NB4 (cell line): ENCODE measurements at places on chromosomes 5 and 9.

DNA sequence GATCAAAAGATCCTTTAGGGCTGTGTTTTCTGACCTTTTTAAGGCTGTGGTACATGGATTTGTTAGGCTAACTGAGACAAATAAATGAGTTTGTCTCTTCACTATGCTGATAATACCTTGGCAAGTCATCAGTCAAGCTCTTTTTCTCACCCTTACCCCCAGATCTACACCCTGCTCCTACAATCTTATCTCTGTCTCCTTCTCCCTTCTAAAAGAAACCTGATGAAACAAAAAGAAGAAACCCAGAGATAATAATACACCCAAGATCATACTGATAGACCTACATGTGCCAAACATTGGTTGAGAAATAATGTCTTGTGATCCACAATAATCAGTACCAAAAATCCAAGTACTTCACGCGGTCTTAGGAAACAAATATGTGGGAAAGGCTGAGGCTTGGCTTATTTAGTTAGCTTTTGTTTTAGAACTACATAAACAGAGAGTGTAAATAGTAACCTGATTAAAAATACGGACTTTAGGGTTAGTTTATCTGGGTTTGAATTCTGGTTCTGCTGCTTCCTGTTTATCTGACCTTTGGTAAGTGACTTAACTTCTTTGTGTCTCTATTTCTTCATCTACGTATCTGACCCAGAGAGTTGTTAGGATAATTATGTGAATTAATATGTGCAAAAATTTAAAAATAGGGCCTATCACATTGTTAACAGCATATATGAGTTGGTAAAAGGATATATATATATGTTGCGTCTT, 24.8 kb upstream of the PDCD1LG2 start:
- no peak for DNase-seq

DNA sequence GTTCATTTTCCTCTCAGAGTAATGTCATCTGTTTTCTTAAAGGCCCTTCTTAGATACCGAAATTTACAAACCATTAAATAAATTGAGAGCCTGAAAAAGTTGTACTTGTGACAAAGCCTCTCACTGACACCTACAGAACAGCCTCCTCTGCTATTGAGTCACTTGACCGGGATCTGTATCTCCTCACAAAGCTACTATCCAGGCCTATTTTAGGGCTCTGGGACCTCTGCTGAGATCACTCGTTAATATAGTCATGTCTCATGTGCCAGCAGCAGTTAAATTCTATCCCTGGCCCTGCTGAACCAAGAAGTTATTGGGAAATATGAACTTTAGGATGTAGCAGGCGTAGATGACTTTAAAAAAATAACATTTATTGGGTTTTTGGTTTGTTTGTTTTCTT, 31.1 kb downstream of the FBXO38 start:
- DNase-seq = no peak

- DNase-seq = no peak
Measured at GRCh38 chr5:88813805-88814575, 69.0 kb downstream of the MEF2C start.

DNA sequence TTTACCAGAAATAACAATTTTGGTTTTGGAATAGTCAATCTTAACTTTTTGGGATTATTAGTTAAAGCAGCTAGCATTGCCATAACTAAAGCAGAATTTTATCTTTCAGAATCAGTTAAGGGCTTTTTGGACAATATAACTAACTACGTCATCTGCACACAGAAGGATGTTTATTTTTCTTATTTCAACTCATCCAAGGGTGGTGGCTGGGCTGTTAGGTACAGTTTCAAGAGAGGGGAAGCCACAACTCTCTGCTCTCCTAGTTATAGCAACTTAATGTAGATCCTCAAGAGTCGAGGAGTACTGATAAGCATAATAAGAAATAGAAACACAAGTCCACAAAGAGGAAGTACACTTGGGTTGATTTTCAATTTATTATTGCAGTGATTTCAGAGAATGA, 65.6 kb downstream of the ANKRD55 start:
- DNase-seq = no peak

GRCh38 chr5:59517926-59518585, 375.5 kb downstream of the PDE4D start:
- no peak for DNase-seq

- DNase-seq = no peak
Measured at GRCh38 chr5:172211676-172212075, 17.7 kb downstream of the EFCAB9 start.

DNA sequence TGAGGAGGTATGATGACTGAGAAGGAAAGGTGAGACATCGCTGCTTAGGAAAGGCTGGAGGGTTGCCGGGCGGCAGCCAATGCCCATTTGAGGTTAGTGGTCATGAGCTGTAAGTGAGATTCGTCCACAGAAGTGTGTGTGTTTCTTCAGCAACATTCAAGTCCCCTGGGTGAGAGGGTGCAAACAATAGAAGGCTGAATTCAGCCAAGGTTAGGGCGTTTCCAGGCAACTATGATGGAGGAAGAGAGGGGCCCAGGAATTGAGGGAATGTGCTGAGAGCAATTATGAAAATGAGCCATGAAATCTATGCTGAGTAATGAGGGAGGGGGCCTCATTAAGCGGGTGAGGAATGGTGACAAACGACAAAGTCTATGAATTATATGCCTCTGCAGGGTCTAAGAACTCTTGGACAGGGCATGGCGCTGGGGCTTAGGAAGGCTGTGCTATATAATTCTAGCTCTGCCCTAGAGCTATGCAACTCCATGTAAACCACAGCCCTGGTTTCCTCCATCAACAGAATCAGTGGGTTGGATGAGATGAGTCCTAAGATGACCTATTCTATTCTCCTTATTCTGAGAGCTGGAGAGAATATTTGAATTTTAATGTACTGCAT, 96.0 kb downstream of the SLIT3 start:
- DNase-seq = no peak

DNA sequence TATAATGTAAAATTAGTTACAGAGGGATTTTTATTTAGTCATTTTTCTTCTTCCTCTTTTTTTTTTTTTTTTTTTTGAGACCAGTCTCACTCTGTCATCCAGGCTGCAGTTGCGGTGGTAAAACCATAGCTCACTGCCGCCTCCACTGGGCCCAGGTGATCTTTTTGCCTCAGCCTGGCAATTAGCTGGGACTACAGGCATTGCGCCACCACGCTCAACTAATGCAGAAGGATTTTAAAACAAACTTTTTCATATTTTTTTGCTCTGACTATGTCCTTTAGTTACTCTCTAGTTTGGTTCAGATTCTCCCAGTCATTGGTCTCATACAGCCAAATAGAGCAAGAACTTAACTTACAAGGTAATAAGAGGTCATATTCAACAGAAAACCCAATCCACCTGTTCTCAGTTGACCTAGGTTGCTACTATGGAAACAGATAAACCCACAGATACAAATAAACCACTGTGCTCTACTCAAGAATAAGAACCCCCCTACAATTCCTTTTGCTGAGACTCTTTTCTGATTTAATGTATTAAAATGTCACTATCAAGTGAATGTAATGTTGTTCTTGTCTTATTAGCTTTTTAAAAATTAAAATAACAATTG, 50.1 kb upstream of the TTC39B start:
- peak; percentile 81 for DNase-seq

GRCh38 chr5:139723986-139724587, 71.5 kb upstream of the PSD2 start:
- DNase-seq = no peak

DNA sequence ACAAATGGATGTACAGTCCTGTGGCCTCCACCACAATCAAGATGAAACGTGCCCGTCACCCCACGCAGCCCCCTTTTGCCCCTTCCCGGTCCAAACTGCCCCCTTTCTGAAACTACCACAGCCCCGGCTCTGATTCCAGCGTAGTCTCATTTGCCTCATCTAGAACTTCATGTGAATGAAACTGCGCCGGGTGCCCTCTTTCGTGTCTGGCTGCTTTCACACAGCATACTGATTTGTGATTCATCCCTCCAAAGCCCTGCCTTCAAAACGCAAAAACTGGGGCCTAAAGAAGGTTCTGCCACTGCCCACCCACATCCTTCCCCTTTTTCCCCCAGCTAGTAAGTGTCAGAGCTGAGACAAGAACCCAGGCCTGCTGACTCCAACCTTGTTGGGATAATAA, 31.5 kb upstream of the NCS1 start:
- DNase-seq = peak; percentile 84

GRCh38 chr5:165309446-165309845, 1804.0 kb downstream of the MAT2B start:
- DNase-seq = no peak

GRCh38 chr9:134169724-134170401, 5.5 kb upstream of the RNU6ATAC start:
- peak; percentile 11 for DNase-seq

- no peak for DNase-seq
Measured at GRCh38 chr5:139415221-139415861, 11.5 kb upstream of the SPATA24 start.

GRCh38 chr5:97670447-97670846, 487.4 kb upstream of the RIOK2 start:
- DNase-seq = no peak

DNA sequence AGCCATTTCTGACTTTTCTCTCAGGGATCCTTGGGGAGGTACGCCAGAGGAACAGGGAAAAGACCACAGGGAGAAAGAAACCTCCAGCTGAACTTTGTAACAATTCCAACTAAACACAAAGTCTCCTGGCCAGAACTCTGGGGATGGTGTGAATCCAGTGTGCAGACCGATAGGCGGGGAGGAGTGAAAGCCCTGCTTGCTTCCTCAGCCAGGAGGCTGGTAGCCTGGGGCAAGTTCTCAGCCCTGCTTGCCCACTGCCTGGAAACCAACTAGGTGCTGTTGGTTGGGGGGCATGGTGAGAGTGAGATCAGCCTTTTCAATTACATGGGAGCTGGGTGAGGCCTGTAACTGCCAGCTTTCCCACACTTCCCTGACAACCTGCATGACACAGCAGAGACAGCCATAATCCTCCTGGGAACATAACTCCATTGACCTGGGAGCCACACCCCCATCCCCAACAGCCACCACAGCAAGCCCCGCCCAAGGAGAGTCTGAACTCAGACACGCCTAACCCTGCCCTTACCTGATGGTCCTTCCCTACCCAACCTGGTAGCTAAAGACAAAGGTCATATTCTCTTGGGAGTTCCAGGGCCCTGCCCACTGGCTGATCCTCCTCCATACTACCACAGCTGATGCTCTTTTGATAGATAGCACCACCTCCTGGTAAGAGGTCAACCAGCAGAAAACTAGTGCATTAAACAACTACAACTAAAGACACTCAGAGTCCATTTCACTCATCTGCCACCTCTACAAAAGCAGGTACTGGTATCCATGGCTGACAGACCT, 100.1 kb upstream of the TNFAIP8 start:
- DNase-seq = peak; percentile 38
